Right ventricle myocardium inferior (tissue), 1 donor: ENCODE measurements at places on chromosomes 2 and 18.

GRCh38 chr2:27407798-27408491 is 1.4 kb downstream of the PPM1G start:
- no peak for DNase-seq

DNA sequence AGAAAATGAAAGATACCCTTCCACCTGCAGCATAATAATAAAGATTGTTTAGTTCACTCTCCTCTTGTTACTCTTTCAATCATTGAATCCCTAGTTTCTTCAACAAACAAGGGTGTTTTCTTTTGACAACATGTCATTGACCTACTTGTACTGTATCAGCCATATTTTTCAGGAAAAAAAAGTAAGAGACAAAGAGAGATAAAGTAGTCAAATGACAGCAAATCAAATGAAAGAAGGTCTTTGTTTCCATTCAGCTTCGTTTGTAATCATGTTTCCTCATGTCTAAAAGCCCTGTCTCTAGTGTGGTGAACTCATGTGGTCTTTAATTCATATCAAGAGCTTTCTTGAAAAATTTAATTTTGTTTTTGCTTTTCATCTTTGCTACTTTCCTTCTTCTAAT is 557.8 kb upstream of the LRATD1 start:
- DNase-seq: no peak

GRCh38 chr2:42556315-42556890 is 12.0 kb upstream of the MTA3 start:
- DNase-seq: no peak

DNA sequence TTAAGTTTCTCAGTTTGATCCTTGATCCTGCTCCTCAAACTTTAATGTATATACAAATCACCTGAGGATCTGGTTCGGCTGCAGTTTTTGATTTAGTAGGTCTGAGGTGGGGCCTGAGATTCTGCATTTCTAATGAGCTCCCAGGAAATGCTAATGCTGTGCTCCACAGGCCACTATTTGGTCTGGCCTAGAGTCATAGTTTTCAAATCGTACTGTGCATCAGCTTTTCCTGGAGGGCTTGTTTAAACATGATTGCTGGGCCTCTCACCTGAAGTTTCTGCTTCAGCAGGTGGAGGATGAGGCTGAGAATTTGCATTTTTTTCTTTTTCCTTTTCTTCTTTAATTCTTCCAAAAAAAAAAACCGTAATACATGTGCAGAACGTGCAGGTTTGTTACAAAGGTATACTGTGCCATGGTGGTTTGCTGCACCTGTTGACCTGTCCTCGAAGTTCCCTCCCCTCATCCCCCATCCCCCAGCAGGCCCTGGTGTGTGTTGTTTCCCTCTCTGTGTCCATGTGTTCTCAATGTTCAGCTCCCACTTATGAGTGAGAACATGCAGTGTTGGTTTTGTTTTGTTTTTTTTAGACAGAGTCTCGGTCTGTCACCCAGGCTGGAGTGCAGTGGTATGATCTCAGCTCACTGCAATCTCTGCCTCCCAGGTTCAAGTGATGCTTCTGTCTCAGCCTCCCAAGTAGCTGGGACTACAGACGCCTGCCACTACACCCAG is 42.2 kb upstream of the CD28 start:
- no peak for DNase-seq

DNA sequence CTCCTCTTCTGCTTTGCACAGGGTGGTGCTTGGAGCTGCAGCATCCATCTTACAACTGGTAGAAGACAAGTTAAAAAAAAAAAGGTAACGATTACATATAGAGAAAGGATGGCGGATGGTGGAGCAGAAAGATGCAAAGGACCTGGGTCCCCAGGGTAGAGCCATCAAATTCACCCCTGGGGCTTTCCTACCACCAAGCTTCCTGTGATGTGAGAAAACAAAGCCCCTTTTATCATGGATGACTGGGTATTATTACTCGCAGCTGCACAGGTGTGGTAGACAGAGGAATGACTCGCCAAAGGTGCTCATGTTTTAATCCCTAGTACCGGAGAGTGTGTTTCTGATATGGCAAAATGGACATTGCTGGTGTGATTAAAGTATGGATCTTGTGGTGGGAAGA is 1.3 kb upstream of the ACOXL start:
- DNase-seq: no peak

DNA sequence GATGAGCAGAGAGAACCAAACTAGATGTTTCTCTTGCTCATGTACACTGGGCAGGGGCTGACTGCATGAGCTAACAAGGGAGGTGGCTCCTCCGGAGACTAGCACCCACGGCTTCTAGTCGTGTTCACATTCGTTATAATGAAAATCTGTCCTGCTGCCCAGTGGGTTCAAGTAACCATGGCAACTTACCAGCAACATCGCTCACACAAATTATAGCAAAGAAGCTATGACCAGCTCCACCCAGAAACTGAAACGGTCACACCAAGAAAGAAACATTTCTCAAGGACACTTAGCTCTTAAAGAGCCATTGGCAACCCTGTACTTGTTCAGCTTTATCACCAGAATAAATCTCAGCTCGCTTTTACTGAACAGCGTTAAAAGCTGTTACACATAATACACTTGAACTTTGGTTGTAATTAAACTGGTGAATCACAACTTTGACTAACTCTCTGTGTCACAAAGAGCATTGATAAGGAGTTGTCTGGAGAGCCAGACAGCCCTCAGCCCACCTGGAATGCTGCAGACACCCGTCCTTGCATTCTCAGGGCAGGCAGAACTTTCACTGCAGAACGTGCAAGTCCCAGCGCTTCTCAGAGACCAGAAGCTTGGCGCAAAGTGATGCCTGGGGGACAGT is 141.2 kb downstream of the PID1 start:
- no peak for DNase-seq

DNA sequence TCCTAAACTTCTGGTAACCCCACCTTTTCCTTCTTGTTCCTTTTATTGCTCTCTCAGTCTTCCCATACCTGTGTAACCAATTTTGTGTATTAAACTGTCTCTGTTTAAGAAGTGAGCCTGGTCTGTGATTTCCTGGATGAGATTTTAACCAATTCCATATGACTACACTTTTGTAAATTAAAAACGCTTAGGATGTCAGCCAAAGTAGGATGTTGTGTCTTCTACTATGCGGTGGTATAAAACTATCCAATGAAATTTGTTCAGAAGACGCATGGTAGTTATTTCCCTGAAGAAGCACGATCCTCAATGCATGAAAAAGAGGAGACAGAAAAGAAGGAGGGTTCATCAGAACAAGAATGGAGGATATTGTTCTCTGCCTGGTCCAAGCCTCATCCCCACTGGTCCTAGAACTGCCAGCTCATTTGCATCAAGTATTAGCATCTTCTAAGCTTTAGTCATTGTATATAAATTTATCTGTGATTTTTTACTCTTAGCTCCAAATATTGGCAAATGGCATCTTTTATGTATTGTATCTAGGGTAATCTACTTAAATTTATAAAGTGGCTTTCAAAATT is 127.4 kb downstream of the TGIF1 start:
- DNase-seq: no peak
